Psoas muscle (tissue), 8 donors: ENCODE measurements at places on chromosomes 6 and 20. TPM values are rescaled to one million over a fixed set of nuclear protein-coding genes. Genes with fewer than 3 reads are reported as not detected.
A peak's percentile ranks its signal among the peaks of the same experiment; 100 is the strongest.

DNA sequence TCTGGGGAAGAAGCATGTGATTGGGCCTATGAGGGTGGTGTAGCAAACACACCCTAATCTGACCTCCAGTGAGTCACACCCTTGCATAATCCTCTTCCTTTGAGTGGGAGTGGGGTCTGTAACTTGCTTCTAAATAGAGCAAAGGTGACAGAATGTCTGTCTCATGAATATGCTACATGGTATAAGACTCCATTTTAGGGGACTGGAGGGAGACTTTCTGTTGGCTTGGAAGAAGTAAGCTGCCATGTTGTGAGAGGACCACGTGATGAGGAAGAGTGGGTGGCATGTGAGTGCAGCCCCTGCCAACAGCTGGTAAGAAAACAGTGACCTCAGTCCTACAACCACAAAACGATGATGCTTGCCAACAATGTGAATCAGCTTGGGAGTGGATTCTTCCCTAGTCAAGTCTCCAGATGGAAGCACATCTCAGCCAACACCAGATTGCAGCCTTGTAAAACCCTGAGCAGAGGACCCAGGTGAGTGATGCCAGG lies 3.7 kb downstream of the AK9 start:
- no peaks in the 10 kb centered on the region for H3K27me3 ChIP-seq
- no peaks in the 10 kb centered on the region for H3K36me3 ChIP-seq
- DNase-seq, result no peak

DNA sequence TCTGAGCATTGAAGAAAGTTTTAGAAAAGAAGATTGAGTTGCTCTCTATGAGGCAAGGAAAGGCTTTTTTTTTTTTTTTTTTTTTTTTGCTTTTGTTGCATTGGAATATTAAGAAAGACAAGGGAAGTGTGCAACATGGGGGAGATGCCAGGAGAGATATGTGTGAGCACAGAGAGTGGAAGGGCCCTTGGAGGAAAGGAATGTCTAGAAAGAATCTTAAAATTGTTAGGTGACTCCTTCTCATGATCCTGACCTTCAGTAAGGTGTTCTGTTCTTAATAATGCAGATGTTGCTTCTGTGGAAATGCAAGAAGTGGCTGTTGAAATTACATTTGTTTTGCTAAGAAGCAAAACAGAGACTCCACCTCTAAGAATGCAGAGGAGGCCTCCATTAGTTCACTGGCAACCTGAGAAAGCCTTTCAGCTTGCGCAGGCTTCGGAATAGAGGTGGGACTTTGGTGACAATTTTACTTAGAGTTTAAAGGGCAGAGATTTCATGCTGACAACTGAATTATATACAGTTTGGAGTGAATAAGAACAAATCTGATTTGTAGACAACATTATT lies 118.0 kb upstream of the ASCC3 start:
- H3K4me3 ChIP-seq, result no peak overlapping the region
- DNase-seq, result no peak
- H3K36me3 ChIP-seq, result no peaks in the 10 kb centered on the region
- no peaks in the 10 kb centered on the region for H3K27me3 ChIP-seq

DNA sequence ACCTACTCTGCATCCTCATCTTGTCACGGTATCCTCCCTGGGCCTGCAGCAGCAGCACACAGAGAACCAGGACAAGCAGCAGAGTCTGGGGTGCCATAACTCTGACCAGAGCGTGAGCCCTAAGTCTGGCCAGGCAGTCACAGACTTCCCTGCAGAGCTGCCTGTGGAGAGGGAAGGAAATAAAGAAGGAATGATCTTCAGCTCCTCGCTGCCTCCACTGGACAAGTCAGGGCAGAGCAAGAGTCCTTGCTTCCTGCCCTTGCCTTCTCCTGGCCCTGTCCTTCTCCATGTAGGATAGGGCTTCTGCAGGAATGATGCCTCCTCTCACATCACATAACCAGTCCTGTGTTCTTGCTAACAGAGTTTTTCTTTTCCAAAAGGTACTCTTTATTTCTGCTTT lies 15.9 kb upstream of the WFDC11 start:
- no peaks in the 10 kb centered on the region for H3K4me1 ChIP-seq
- H3K27ac ChIP-seq, result no peak overlapping the region
- no peak overlapping the region for H3K4me3 ChIP-seq
- no peaks in the 10 kb centered on the region for H3K27me3 ChIP-seq
- DNase-seq, result no peak
- H3K36me3 ChIP-seq, result no peaks in the 10 kb centered on the region

DNA sequence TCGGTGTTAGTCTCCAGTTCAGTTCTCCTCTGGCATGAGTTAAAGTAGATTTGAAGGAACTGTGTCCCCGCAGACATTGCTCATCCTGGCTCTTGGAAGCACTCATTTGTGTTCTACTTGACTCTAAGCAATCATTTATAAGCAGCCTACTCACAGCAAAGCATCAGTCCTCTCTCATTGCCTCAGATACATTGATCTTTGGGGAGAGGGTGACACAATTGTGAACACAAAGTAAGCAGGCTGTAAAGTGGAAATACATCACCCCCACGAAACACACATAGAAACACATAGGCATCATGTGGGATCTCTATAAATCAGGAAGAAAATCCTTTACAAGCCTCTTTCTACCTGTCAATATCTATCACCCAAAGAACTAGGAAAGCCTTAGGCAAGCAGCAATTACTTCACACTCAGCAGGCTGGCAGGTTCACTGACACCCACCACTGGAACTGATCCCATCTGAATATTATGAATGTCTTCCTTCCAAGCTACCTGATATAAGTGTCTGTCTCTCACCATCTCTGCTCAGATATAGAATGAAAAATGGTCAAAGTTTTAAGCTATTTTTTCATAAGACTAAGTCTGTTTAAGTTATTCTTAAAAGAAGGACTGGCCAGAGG lies 675.8 kb downstream of the HACE1 start:
- no peak for DNase-seq
- no peak overlapping the region for H3K4me3 ChIP-seq
- H3K27me3 ChIP-seq, result no peaks in the 10 kb centered on the region
- H3K27ac ChIP-seq, result no peak overlapping the region

DNA sequence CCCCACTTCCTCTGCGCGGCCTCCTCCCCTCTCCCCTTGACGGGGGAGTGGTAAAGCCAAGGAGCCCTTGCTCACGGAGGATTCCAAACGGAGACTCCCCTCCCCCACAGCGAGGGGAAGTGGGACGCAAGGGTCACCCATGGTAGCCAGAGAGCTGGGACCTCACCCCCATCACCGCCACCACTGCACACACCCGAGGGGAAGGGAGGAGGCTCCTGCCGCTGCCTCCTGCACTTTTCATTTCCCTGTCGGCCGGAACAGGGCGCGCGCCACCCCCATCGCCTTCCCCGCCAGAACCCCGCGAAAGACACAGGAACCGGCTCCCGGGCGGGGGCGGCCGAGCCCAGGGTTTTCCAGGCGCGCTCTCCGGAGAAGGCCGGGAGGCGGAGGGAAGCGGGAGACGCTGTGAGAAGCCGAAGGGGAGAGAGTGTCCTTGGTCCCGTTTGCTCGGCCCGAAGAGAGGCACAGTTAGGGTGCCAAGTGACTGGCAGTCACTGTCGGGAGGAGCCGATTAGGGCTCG lies 789 bp downstream of the CCND3 start:
- H3K27me3 ChIP-seq, result no peaks in the 10 kb centered on the region
- DNase-seq, result peak; percentile 54
- H3K4me1 ChIP-seq, result peaks cover 27% of the 10 kb centered on the region
- peak overlapping the region; percentile 66 for H3K27ac ChIP-seq
- peak overlapping the region; percentile 97 for H3K4me3 ChIP-seq

TMEM200A gene
- 0.18 TPM for total RNA-seq

GRCh38 chr6:165777680-165778079 lies 114.6 kb upstream of the PDE10A start:
- H3K27me3 ChIP-seq, result no peaks in the 10 kb centered on the region
- no peaks in the 10 kb centered on the region for H3K36me3 ChIP-seq
- no peak overlapping the region for H3K27ac ChIP-seq
- H3K4me3 ChIP-seq, result no peak overlapping the region
- no peaks in the 10 kb centered on the region for H3K4me1 ChIP-seq
- DNase-seq, result no peak

DNA sequence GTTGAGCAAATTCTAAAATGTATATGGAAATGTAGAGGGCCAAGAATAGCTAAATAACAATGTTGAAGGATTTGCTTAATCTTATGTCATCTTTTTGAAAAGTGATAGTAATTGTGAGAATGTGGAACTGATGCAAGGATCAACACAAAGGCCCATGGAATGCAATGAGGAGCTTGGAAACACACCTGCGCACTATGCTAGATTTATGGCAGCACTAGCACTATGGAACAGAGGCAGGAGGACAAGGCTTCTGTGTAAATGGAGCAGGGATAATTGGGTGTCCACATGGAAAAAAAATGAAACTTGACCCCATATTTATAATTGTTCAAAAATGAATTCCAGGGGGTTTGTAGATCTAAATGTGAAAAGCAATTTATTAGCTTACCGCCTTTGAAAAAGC lies 298.3 kb downstream of the FARS2 start:
- no peaks in the 10 kb centered on the region for H3K27me3 ChIP-seq
- H3K27ac ChIP-seq, result no peak overlapping the region
- DNase-seq, result no peak
- H3K4me3 ChIP-seq, result no peak overlapping the region
- no peaks in the 10 kb centered on the region for H3K4me1 ChIP-seq

- no peak overlapping the region for H3K27ac ChIP-seq
- no peak for DNase-seq
- H3K36me3 ChIP-seq, result no peaks in the 10 kb centered on the region
- no peaks in the 10 kb centered on the region for H3K4me1 ChIP-seq
Measured at GRCh38 chr6:160931378-160932310, 59.9 kb upstream of the MAP3K4 start.

- peak; percentile 17 for DNase-seq
- H3K4me3 ChIP-seq, result peak overlapping the region; percentile 58
- no peaks in the 10 kb centered on the region for H3K4me1 ChIP-seq
- H3K27me3 ChIP-seq, result peaks cover 39% of the 10 kb centered on the region
- H3K27ac ChIP-seq, result no peak overlapping the region
Measured at GRCh38 chr20:46894971-46895905, 595 bp downstream of the EYA2 start.

GRCh38 chr20:44133424-44133823 lies 53.6 kb downstream of the JPH2 start:
- no peaks in the 10 kb centered on the region for H3K27me3 ChIP-seq
- H3K36me3 ChIP-seq, result no peaks in the 10 kb centered on the region
- peak; percentile 38 for DNase-seq
- peaks cover 31% of the 10 kb centered on the region for H3K4me1 ChIP-seq

- no peak overlapping the region for H3K4me3 ChIP-seq
- no peaks in the 10 kb centered on the region for H3K27me3 ChIP-seq
- H3K4me1 ChIP-seq, result no peaks in the 10 kb centered on the region
- no peak for DNase-seq
Measured at GRCh38 chr6:132877003-132877402, 62.6 kb downstream of the RPS12 start.

- no peak overlapping the region for H3K27ac ChIP-seq
- H3K4me1 ChIP-seq, result peaks cover 5% of the 10 kb centered on the region
- H3K36me3 ChIP-seq, result no peaks in the 10 kb centered on the region
- H3K4me3 ChIP-seq, result no peak overlapping the region
- no peak for DNase-seq
Measured at GRCh38 chr20:1824834-1825233, 70.4 kb upstream of the SIRPA start.

GRCh38 chr20:611843-612185 lies 1.7 kb upstream of the TCF15 start:
- no peaks in the 10 kb centered on the region for H3K4me1 ChIP-seq
- no peak overlapping the region for H3K27ac ChIP-seq
- no peak for DNase-seq
- no peaks in the 10 kb centered on the region for H3K36me3 ChIP-seq
- H3K27me3 ChIP-seq, result peaks cover 14% of the 10 kb centered on the region

DNA sequence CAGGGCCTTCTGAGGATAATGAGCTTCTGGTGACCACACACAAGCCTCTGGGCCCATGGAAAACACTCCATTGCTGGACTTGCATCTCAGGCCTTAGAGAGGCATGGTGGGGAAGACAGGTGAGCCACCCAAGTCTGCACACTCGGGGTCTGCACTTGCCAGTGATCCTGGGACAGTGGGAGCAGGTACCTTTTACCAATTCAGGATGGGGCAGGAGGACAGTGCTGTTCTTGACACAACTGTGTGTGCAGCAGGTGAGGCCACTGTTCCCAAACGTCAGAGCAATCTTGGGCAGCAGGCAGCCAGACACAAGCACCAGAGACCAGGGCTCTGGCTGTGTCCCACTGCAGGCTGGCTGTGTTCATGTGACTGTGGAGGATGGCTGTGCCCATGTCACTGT lies 221.3 kb downstream of the ERMARD start:
- H3K4me1 ChIP-seq, result no peaks in the 10 kb centered on the region
- no peak overlapping the region for H3K4me3 ChIP-seq
- no peaks in the 10 kb centered on the region for H3K36me3 ChIP-seq
- H3K27ac ChIP-seq, result no peak overlapping the region
- no peak for DNase-seq
- H3K27me3 ChIP-seq, result no peaks in the 10 kb centered on the region

EYA2 gene
- 1.6 TPM for total RNA-seq

DNA sequence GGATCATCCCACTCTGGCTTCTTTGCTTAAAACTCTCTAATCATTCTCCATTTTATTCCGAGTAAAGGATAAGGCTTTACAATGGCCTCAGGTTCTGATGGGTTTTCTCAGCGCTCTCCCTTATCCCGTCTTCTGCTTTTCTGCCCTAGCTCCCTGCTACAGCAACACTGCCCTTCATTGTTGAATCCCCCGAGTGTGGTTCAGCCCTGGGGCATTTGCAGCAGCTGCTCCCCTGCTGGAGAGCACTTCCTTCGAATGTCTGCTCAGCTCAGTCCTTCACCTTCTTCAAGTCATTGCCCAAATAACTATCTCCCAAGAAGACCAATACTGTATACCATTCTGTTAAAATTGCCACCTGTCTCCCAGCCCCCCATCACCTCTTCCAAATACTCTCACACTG lies 111.8 kb downstream of the TBXT start:
- no peak for DNase-seq
- H3K36me3 ChIP-seq, result no peaks in the 10 kb centered on the region
- no peaks in the 10 kb centered on the region for H3K4me1 ChIP-seq
- no peak overlapping the region for H3K27ac ChIP-seq
- no peak overlapping the region for H3K4me3 ChIP-seq
- H3K27me3 ChIP-seq, result no peaks in the 10 kb centered on the region

TRIM31 gene
- not detected for total RNA-seq

DNA sequence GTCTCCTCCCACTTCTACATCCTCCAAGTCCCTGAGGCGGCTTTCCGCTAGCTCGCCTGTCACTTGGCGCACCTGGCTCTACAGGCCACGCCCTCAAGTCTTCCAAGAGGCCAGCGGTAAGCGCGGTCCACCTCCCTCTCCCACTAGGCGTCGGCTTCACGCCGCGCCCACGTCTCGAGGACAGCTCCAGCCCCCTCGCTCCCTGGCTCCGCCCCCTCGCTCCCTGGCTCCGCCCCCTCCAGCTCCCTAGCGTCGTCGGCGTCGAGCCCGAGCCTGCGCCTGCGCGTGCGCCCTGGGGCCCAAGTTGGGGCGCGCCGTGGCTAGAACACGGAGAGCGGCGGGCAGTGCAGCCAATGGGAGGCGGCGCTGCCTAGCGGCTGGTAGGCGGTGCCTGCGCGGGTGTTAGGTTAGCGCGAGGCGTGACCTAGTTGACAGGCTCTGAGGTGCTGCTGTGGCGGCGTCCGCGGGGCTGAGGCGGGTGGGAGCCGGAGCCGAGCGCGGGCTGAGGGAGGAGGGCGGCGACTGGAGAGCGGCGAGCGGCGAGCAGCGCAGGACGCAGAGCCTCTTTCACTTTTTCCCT lies at the start of gene MACROD2:
MACROD2 (plus strand) TSS at position 431 of the 580 bp plus-strand sequence.
- H3K36me3 ChIP-seq, result no peaks in the 10 kb centered on the region
- DNase-seq, result peak; percentile 95
- H3K27ac ChIP-seq, result peak within 1 kb of the TSS; percentile 75
- no peaks in the 10 kb centered on the region for H3K27me3 ChIP-seq
- peak within 1 kb of the TSS; percentile 84 for H3K4me3 ChIP-seq
- no peaks in the 10 kb centered on the region for H3K4me1 ChIP-seq
